ENCODE measurements at places on chromosomes 4 and X.

GRCh38 chr4:24236532-24236931, 346.7 kb upstream of the PPARGC1A start:
- DNase-seq: no peak

GRCh38 chr4:26204911-26205370, 115.9 kb upstream of the RBPJ start:
- no peak for DNase-seq

DNA sequence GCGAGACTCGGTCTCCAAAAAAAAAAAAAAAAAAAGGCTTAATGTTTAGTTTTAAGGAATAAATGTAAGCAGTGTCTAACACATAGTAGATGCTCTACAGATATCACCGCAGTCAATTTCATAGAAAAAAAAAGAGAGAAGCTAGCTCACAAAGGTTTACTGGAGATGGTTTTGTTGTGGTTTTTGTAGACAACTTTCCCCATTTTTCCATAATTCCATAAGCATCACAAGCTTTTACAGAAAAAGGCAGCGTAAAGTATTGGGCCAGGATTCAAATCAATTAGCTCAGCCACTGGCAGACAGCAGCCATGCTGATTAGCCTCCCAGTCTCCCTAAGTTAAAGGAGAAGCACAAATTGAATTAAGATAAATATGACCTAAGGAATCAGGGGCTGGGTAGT, 1.5 kb downstream of the GRSF1 start:
- DNase-seq: no peak

GRCh38 chr4:172707622-172708021, 461.0 kb upstream of the GALNT7 start:
- DNase-seq: no peak

DNA sequence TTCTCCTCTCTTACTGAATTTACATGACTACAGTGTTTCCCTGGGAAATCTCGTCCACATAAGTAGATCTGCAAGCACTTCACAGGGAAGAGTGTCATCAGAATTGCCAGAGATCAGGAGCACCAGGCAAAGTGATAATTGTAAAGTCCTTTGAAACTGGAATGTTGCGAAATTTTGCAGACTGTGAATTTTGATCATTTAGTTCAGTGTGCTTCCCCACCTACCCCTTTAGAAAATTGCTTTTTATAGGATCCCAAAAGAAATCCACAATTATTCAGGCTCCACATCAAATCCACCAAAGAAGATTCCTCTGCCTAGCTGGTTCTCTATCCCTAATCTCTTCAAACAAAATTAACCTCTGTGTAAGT, 10.2 kb downstream of the PTCHD1 start:
- no peak for DNase-seq
